Activated T-helper 2 cell treated with anti-CD3 and anti-CD28 coated beads, Interferon-gamma antibody, Interleukin-2, Interleukin-4, amounts not matched to agents 10 μg/mL and 5 μg/mL and 100 μg/mL, durations not matched to agents 14 hours and 24 hours and 36 hours (primary cell): ENCODE measurements at places on chromosomes 6 and 20.
A peak's percentile ranks its signal among the peaks of the same experiment; 100 is the strongest.

- DNase-seq = no peak
These were observed 402.6 kb downstream of the BCKDHB start for GRCh38 chr6:80508885-80509630.

- DNase-seq = no peak
These were observed 25.6 kb downstream of the ECT2L start for GRCh38 chr6:138821519-138821918.

- no peak for DNase-seq
These were observed 37.8 kb downstream of the PTPRK start for GRCh38 chr6:128482642-128483041.

GRCh38 chr20:38671701-38672292 is 52.5 kb upstream of the SLC32A1 start:
- no peak for DNase-seq

DNA sequence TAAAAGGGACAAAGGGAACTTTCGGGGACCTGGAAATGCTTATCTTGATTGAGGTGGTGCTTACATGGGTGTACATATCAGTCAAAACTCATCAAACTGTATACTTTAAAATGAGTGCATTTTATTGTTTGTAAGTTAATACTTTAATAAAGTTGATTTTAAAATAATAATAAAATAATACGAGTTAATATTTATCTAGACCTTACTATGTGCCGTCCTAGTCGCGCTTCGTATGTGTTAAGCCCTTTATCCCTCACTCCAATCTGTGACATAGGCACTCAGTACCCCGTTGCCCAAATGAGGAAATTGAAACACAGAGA is 47.5 kb downstream of the PDYN start:
- DNase-seq = no peak

GRCh38 chr20:50759678-50760077 is 28.3 kb downstream of the PARD6B start:
- no peak for DNase-seq

GRCh38 chr6:47646689-47647088 is 51.7 kb upstream of the ADGRF4 start:
- no peak for DNase-seq

DNA sequence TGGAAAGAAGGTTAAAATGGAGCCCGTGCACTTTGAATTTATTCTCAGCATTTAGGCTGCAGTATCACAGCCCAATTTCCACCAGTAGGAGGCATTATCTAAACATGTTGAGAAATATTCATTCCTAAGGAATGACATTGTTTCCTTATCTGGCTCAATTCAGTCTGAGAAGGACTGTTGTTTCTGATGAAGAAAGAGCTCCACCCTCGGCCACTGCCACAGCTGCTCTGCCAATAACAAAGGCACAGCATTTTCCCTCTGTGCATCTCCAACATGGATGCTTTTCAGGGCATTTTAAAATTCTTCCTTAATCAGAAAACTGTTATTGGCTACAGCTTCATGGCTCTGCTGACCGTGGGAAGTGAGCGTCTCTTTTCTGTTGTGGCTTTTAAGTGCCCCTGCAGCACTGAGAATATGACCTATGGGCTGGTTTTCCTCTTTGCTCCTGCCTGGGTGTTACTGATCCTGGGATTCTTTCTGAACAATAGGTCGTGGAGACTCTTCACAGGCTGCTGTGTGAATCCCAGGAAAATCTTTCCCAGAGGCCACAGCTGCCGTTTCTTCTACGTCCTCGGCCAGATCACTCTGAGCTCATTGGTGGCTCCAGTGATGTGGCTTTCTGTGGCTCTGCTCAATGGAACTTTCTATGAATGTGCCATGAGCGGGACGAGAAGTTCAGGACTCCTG is at the start of gene CALHM5:
Gene CALHM5 (plus strand): TSS at position 216 of the 687 bp plus-strand sequence. CDS start 58 bp downstream, at position 274.
- DNase-seq = no peak

DNA sequence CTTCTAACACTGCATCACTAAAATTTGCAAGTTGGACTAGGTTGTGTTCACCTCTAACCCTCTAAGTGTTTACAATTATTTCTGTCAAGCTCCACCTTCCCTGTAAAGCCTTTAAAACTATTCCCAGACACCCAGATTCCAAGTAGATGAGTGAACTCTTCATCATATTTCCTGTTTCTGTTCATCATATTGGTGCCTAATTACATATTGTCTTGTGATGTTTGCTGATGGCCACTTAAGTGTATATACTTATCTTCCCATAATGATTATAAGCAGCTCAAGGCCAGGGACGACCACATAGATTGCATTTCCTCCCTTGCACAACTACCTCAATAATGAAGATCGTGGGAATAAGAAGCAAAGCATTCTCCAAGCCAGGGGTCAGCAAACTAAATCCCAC is 16.8 kb downstream of the TNFRSF21 start:
- DNase-seq = no peak

GRCh38 chr20:57577679-57578475 is 17.0 kb downstream of the PCK1 start:
- DNase-seq = no peak

DNA sequence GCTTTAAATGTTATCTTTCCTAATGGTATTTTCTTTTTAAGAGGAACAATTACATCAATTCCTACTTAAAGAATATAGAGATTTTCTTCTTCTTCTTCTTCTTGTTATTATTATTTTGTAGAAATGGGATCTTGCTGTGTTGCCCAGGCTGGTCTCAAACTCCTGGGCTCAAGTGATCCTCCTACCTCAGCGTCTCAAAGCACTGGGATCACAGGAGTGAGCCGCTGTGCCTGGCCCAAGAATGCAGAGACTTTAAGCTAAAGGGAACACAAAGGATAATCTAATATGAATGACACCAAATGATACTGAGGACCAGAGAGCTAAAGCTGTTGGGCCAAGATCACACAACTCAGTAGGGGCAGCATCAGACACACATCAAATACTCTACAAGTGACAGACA is 87.4 kb upstream of the FOXQ1 start:
- no peak for DNase-seq

DNA sequence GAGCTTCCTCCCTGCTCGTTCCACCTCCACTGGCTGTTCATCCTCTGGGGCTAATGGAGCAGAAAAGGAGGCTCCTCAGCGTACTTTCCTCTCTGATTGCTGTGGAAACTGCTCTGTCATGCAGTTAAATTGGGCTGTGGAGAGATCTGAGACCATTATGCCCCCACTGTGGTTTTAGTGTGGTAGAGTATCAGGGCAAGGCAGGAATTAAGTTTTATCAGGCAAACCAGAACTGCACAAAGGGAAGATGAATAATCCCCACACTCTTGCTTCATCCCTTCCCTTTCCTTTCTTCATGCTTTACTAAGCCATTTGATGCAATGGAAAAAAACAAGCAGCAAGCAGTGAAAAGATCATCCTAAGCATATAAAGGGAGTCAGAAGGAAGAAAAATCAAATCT is 11.9 kb upstream of the ME1 start:
- no peak for DNase-seq

DNA sequence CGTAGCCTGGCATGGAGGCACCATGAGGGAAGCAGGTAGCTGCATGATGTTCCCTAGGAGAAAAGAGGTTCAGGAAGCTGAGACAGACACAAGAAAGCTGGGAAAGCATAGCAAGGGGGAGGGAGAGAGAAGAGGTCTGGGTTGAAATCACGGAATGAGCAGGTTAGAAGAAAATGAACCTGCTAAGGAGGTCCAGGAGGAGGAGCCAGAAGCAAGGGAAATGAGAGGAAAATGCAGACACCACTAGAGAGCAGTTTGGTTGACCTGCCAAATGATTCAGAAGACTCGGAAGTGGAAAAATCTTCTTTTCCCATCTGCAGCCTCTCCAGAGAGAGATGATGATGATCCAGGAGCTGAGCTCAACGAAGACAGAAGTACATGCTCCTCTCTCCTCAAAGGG is 70.9 kb downstream of the VIP start:
- DNase-seq = no peak

DNA sequence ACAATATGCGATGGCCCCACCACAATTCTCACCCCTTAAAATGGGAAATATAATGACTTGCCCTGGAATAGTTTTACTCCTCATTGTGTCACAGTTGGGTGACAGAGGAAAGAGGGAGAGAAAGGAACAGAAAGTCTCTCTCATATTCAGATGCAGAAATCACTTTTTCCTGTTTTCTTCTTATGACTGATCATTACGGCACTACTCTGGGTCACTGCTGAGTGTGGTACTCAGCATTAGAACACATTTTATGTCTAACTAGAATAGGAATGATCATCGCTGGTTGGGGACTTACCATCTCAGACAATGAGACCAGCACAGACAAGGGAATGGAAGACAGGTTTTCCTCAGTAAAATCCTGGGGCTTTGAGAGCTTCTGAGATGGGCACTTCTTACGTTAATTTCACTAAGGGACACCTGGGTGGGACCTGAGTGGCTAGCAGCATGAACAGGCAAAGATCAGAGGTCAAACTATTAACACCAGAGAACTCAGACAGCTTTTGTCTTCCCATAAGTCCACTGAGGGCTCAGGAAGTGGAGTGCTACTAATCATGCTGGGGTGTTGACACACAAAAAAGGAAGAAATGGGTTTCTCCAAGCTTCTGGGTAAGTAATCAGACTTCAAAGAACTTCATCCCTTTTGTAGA is 54.9 kb upstream of the ARHGAP18 start:
- no peak for DNase-seq

DNA sequence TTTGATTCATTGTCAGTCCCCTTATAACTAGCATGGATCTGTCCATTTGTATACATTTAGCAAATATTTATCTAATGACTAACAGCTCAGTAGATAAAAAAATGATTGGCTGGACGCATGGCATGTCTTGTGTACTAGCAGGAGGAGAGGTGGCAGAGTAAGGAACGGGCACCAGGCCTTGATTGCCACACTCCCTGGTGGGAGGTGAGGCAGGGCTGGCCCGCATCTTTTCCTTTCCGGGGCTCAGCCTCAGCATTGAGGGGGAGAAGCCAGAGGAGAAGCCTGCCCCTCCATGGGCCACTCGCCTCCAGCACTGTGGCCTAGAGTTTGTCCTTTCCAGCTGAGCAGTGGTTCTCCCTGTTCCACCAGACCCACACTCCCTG is 84.9 kb upstream of the TMEM181 start:
- DNase-seq = no peak

- DNase-seq = no peak
These were observed 35.2 kb downstream of the RREB1 start for GRCh38 chr6:7142918-7143475.

GRCh38 chr6:102662851-102663250 is 1269.3 kb downstream of the GRIK2 start:
- DNase-seq = no peak

DNA sequence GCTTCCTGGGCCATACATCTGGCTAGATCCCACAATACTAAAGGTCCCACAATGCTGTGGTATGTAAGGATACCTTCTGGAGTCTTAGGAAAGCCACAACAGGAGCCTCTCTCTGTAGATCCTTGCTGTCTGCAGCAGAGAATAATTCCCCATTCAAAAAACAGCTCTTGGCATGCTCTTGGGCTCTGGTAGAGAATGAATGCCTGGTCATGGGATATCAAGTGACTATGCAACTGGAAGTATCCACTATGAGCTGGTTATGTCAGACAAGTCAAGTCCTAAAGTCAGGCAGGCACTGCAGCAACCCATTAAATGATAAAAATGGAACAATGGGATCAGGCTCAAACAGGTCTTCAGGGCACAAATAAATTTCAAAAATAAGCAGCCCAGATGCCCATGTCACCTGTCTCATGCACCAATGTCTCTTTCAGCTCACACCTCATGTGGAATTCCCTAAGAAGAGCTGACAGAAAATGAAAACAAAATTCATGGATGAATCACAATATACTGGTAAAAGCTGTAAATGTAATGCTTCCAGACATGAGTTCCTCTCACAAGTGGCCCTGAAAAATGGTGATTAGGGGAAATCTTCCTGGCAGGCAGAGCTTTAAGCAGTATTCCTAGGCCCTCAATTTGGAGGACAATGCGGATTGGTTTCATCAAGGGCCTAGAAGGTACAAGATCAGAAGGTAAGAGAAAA is 4.3 kb downstream of the AK9 start:
- no peak for DNase-seq

GRCh38 chr6:149938571-149939355 is 3.1 kb upstream of the ULBP2 start:
- peak; percentile 55 for DNase-seq

GRCh38 chr20:40584130-40584809 is 104.8 kb downstream of the MAFB start:
- no peak for DNase-seq

- DNase-seq = no peak
These were observed 24.7 kb upstream of the CRISP1 start for GRCh38 chr6:49890988-49891387.

GRCh38 chr20:47253872-47254271 is 102.6 kb downstream of the ZMYND8 start:
- no peak for DNase-seq

DNA sequence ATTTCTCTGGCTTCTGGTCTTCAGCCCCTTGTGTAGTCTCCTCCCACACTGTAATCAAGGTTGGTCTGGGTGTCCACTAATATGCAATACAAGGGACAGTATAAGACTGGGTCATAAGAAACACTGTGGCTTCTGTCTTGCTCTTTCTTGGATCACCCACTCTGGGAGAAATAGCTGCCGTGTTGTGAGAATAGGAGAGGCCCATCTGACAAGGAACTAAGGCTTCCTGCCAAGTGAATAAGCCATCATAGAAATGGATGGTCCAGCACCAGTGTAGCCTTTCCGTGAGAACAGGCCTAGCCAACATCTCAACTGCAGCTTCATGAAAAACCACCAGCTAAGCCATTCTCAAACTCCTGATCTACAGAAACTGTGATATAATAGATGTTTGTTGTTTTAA is 23.3 kb downstream of the BAG2 start:
- no peak for DNase-seq

DNA sequence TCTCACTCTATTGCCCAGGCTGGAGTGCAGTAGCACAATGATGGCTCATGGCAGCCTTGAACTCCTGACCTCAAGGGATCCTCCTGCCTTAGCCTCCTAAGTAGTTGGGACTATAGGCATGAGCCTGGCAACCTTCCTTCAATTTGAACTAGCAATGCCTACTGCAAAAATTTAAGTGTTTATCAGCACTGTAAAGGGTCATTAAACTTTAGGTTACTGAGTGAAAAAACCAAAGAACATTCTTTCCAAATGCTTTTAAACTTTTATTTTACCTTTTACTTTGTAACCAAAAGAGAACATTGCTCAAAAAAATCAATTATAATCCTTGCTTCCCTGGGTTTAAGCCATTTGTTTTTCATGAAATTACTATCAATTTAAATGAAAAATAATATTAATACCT is 101.0 kb upstream of the NHSL1 start:
- DNase-seq = no peak

DNA sequence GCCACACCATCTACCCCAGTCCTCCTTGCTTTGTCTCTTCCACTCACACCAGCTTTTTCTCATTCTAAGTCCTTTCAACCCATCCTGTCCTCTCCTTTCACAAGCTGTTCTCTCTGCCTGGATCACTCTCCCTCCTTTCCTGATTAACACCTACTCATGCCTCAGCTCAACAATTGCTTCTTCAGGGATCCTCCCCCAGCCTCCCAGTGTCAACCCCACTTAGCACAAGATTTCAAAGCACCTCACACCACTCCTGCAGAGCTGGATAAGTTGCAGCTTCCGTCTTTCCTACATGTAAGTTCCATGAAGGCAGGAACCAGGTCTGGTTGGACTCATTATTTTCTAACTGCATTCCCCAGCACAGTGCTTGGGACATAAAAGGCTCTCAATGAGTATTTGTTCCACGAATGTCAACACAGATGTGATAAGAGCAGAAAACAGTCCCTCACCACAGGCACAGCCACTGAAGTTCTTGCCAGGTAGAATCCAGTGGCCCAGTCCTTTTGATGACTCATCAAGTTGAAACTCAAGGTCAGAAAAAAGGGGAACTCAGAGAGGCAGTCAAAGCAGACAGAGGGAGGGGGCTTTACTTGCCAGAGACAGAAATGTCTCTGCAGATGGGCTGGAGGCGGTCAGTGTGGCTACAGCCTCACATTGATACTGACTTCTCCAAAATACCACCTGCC is 193.4 kb upstream of the PRDM1 start:
- no peak for DNase-seq

- DNase-seq = no peak
These were observed 353.9 kb downstream of the BCKDHB start for GRCh38 chr6:80460257-80460865.
